Choroid plexus epithelial cell (primary cell): ENCODE measurements at places on chromosomes 12 and 14.
A peak's percentile ranks its signal among the peaks of the same experiment; 100 is the strongest.

DNA sequence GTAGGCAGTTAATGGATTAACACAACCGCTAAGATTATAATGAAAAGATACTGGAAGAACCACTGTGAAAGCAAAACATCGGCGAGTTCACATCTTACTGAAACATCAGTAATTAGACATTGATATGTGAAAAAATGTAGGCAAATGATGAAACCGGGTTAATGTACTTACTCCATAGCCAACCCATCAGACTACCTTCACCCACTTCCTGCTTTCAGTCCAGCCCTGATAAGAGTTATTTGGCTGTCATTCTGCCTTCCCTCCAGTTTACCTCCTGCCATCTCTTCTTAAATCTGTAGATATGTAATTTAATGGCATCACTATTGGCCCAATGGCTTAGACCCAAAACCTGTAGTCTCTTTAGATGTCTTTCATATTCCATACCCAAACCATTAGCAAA lies 46.0 kb upstream of the LGR5 start:
- no peak for DNase-seq

- no peak for DNase-seq
Observed at GRCh38 chr12:13875744-13876143, 105.7 kb downstream of the GRIN2B start.

DNA sequence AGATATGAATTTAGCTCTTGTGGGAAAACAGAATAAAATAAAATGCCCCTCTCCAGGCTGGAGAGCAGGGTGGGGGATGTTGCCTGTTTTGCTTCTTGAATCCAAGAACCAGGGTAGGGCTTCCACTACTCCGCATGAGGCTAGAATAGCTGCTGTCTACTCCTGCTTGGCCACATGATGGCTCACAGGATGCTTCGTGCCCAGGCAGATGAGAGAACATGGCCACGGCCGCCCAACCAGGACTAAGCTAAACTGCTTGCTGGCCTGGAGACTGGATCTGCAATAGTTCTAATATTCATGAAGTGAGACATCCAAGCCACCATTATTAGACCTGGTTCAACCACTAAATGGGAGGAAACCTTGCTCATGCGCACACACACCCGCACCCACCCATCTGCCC lies 122.2 kb upstream of the METAP2 start:
- peak; percentile 22 for DNase-seq

DNA sequence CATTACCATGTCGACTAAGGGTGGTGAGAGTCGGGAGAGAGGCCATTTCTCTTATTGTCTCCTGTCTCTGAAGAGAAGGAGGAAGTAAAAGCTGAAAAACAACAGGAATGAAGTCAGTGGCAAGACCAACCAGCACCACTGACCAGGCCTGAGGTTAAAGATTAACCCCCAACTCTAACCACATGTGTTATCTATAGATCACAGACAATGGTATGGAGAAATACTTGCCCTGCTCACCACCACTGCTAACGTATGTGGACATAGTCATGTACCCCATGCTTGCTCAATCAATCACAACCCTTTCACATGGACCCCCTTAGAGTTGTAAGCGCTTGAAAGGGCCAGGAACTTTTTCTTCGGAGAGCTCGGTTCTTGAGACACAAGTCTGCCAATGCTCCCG lies 690.9 kb upstream of the LMO3 start:
- DNase-seq, result no peak

DNA sequence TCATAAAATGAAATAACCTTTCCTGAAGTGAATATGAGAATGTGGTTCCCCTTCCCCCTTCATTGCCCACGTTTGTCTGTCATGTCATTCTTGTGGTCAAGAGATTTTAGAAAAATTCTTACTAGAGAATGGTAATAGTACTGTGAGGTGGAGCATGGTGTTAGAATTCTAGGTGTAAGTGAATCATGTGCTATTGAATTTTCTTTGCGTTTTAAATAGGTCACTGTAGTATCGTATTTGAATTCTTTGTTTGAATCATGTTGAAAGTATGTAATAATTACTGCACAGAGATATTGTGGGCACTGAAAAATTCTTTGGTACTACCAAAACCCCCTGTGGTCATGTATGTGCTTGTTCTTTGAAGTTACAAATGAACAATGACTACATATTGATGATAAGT lies 49.9 kb downstream of the FUT8 start:
- peak; percentile 79 for DNase-seq

- DNase-seq, result no peak
Observed at GRCh38 chr14:94816113-94816512, 46.2 kb upstream of the GSC start.

- no peak for DNase-seq
Observed at GRCh38 chr14:25095736-25096437, 45.9 kb upstream of the STXBP6 start.

- DNase-seq, result no peak
Observed at GRCh38 chr12:44114906-44115305, 279.0 kb downstream of the TMEM117 start.

- peak; percentile 91 for DNase-seq
Observed at GRCh38 chr12:52415870-52416750, 10.0 kb upstream of the KRT82 start.

DNA sequence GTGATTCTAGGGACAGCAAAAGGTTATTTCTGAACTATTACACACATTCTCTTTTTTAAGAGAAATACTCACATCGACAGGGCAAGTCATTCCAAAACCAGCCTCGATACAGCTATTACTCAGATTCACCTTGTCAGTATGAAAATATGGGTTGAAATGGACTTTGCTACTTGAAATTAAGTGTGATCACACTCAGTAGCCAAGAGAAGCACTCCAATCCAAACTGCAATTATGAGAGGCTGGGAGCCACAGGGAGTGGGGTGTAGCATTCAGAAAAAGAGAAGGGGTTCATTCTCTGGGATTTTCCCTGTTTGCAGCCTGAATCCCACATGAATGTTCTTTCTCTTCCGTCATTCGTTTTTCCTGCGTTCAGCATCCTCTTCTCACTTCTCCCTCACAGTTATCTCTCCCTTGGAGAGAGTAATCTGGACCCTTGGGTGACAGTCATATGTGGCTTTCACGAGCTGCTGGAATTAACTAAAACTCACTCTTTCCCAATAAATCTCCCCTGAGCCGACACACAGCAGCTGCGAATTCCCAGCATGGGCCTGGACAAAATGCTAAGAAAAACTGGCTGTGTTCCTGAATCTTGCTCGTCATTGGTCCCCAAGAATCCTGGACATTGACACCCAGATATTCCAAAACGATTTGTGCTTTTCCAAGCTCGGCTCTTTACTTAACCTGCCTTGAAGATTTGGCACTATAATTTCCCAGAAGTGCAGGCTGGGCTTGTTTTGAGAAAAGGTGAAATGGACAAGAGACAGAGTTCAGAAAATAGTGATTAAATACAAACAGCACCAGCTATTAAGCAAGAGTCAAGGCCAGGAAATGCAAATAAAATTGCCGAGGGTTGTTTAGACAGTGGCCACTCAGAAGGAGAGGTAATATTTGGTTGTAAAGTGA lies 199.5 kb upstream of the PLEKHG7 start:
- DNase-seq, result peak; percentile 15

- DNase-seq, result no peak
Observed at GRCh38 chr14:34172550-34173368, 221.9 kb upstream of the EGLN3 start.

GRCh38 chr14:87687420-87687819 lies 305.6 kb downstream of the GALC start:
- DNase-seq, result no peak

- DNase-seq, result peak; percentile 50
Observed at GRCh38 chr14:63996625-63997220, 143.9 kb downstream of the SYNE2 start.

GRCh38 chr12:78384541-78384940 lies 480.0 kb upstream of the SYT1 start:
- DNase-seq, result no peak

DNA sequence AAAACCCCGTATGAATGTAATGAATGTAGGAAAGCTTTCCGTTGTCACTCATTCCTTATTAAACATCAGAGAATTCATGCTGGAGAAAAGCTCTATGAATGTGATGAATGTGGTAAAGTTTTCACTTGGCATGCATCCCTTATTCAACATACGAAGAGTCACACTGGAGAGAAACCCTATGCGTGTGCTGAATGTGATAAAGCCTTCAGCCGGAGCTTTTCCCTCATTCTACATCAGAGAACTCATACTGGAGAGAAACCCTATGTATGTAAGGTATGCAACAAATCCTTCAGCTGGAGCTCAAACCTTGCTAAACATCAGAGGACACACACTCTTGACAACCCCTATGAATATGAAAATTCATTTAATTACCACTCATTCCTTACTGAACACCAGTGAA lies 23.8 kb downstream of the ZNF891 start:
- DNase-seq, result peak; percentile 24

DNA sequence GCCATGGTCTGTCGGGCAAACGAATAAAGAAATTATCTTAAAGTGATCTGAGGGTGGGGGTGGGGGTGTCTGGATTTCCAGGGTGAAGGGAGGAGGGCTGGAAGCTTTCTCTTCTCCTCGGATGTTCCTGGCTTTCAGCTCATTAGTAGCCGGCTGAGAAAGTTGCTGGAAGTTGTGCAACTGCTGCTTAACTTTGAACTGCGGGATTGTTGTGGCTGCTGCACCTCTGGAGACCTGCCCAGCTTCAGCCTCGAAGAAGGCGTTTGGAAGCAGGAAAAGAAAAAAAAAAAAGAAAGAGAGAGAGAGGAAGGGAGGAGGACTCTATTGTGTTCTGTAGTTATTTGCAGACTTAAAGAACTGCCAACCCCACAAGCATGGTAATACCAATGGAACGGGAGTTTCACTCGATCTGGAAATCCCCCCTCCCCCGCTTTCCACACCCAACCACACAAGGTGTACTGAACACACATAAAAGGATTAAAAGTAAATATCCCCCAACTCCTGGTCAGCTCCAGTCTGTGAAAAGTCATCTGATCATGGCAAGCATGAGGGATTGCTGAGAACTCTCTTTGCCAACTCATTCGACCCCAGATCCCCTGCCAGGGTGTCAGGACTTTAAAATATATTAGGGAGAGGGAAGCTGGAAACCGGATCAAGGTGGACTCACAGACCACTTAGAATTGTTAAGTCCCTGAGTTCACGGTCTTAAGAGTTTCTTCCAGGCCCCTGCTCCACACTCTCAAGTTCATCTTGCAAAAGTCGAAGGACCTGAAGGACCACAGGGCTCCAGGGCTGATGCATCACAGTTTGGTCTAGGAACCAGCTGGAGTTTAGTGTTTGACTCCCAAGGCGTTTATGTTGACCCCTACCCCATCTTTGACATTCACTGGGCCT lies at the start of gene RASSF9:
Gene RASSF9 (minus strand): TSS at position 213 of the 894 bp plus-strand sequence. CDS start 208 bp downstream, at position 5.
- DNase-seq, result peak; percentile 90

DNA sequence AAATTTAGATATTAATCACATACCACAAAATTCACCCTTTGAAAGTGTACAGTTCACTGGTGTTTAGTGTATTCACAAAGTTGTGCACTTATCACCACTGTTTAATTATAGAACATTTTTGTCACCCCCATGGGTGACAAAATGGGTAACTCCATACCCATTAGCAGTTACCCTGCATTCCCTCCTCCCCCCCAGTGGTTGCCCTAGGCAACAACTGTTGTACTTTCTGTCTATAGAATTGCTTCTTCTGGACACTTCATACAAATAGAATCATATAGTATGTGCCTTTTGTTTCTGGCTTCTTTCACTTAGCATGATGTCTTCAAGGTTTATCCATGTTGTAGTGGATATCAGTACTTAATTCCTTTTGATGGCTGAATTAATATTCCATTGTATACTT lies 52.7 kb downstream of the FBXO34 start:
- DNase-seq, result no peak

GRCh38 chr14:31232081-31232480 lies 24.5 kb upstream of the HECTD1 start:
- no peak for DNase-seq

DNA sequence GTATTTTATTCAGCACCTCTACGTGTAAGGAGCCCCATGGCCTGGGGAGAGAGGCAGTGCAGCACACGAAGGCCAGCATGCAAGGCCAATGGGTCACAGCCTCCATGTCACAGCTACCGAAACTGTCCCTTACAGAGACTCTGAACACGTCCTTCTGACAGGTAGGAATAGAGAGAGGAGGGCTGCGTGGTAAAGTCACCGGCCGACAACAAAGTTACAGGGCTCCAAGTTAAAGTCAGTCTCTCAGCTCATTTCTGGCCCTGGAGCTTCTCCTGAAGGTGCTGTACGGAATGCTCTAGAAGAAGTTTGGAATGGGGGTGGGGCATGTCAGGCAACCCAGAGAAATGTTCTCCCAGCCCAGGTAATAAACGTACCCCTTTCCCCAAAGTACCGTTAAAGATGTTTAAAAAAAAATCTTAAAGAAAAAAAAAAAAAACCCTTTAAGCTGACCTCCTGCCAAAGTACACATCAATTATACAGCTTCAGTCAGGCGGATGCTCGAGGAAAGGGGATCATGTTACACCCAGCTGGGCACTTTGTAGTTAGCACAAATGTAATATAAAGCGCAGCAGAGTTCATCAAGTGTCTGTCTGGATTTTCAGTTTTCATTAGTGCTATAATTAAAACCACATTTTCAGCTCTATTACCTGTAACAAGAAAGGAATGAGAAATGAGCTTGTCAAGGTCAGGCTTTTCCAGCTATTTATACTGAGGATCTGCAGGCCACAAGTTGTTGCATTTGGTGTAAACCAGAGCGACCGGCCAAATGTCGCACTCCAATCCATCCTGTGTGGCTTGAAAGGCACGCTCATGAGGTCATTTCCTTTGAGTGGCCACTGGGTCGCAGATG lies 53.3 kb upstream of the CDKN3 start:
- DNase-seq, result peak; percentile 84

DNA sequence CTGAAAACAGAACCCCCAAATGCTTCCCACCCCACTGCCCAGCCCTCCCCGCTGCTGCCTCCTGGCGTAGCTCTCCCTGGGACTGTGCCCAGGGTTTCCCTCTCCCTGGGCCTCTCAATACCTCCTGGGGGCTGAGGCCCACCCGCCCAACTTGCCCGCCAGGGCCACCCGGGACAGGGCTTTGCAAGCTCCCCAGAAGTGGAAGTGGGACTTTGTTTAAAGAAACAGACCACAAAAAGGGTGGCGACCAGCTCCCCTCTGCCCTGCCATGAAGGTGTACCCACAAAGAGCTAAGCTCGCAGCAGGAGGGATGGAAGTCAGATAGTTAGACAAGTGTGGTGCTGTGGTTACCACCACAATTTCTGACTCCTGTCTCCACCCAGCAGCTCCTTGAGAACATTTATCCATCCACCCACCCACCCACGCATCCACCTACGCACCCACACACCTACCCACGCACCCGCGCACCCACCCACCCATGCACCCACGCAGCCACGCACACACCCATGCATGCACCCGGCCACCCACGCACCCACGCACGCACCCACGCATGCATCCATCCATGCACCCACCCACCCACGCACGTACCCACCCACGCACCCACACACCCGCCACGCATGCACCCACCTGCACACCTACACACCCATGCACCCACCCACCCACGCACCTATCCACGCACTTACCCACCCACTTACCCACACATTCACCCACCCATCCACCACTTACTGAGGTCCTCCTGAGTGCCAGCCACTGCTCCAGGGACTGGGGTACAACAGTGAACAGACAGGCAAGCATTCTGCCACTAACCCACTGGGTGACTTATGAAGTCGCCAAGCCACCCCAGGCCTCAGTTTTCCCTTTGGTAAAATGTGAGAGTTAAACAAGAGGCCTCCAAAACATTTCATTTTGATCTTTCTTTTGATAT lies 127.3 kb downstream of the SCARB1 start:
- no peak for DNase-seq
